ENCODE measurements at places on chromosomes 7 and 10. TPM values are rescaled to one million over a fixed set of nuclear protein-coding genes. Genes with fewer than 3 reads are reported as not detected.

DNA sequence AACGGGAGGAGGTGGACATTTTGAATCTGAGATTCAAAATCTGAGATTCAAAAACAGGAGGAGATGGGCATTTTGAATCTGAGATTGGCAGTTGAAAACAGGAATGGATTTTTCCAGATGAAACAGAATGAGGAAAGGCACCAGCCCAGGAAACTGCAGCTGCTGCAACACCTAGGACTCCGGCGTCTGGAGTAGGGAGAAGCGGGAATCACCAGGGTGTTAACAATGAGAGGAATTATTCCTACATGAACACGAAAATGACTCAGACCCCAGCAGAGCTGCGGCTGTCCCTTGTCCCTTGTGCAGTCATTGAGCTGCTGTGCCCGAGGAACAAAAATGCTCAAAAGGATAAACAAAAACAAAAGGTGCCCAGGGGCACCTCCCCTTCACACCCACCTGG is 59.9 kb upstream of the KAT6B start:
- no peak overlapping the region for H3K27ac ChIP-seq
- H3K36me3 ChIP-seq: no peaks in the 10 kb centered on the region
- DNase-seq: no peak
- no peaks in the 10 kb centered on the region for H3K4me1 ChIP-seq

GPR37 gene
- not detected for total RNA-seq

ANXA8L1 gene
- not detected for total RNA-seq

GRCh38 chr10:16673443-16673842 is 143.8 kb downstream of the RSU1 start:
- H3K4me1 ChIP-seq: peaks cover 4% of the 10 kb centered on the region
- no peaks in the 10 kb centered on the region for H3K27me3 ChIP-seq
- H3K36me3 ChIP-seq: peaks cover 37% of the 10 kb centered on the region

HMX3 gene
- total RNA-seq: not detected

DNA sequence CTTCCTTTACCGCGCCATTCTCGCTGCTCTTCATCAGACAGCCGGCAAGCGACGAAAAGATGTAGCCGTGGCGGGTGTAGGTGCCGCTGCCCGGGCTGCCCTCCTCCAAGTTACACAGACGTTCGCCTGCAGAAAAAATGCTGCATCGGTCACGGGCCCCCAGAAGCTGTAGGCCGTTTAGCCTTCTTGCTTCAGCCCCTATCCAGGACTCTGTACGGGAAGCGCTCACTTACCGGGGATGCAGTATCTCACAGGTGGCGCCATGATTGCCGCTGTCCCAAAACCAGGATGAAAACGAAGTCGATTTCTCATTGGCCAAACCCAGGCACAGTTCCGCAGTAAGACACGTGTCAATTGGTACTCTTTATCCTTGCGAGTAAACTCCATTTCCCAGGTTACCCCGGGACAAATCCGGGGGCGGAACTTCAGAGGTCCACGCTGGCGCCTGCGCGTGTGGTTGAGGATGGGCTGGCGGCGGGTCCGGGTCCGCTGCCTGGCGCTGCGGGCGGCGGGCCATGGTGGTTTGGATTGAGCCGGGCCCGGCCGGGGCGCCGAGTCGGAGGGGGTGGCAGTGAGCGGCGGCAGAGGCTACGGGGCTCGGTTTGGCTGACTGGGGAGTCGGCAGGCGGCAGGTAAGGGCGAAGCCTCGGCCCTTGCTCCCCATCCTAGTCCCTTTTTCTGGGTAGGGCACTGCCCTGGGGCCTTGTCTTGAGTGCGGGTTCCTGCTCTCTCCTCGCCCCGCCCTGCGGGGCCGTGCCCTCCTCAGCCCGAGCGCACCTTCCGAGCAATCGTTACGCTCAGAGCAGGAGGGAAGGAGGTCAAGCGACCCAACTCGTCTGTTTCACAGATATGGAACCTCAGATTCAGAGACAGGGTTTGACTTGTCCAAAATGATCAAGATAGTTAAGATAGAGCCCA is at the start of the genes EXOSC1 and ZDHHC16:
Gene EXOSC1 (minus strand): TSS at position 285 of the 918 bp plus-strand sequence. CDS start 21 bp downstream, at position 264.
Gene ZDHHC16 (plus strand): TSS at position 454 of the 918 bp plus-strand sequence. CDS start 5,501 bp downstream, outside the sequence.
- H3K4me3 ChIP-seq: peak within 1 kb of the TSS; percentile 86
- peaks cover 26% of the 10 kb centered on the region for H3K36me3 ChIP-seq
- peak within 1 kb of the TSS; percentile 90 for H3K27ac ChIP-seq
- peaks cover 55% of the 10 kb centered on the region for H3K4me1 ChIP-seq
- peak; percentile 96 for DNase-seq
- H3K27me3 ChIP-seq: no peaks in the 10 kb centered on the region

DNA sequence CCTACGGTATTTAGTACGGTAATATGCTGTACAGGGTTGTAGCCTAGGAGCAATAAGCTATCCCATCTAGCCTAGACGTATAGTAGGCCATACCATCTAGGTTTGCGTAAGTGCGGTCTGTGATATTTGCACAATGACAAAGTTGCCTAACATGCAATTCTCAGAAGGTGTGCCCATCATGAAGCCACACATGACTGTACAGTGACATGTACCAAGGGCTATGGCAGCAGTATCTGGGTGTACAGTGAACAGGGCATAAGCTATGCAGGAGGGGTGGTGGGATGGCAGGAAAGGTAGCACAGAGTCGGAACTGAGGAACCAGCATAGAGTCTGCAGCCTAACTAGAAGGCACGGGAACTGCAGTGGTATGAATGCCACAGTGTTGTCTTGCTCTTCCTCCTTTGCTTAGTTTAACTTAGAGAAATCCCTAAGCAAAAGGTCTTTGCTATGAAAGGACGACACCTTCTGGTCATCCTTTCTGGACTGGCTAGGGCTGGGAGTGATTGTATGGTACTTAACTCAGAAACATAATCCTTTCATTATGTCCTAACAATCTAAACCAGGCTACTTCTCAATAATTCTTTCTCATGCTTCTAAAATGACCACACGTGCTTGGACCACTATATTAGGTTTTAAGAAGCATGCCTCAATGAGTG is 93.5 kb downstream of the DYNC1I1 start:
- H3K36me3 ChIP-seq: no peaks in the 10 kb centered on the region
- no peak overlapping the region for H3K4me3 ChIP-seq
- no peaks in the 10 kb centered on the region for H3K4me1 ChIP-seq
- H3K27ac ChIP-seq: no peak overlapping the region
- DNase-seq: no peak

- H3K4me3 ChIP-seq: no peak overlapping the region
- H3K27ac ChIP-seq: no peak overlapping the region
- H3K4me1 ChIP-seq: peaks cover 6% of the 10 kb centered on the region
Observed at GRCh38 chr10:89643431-89643811, 1.6 kb downstream of the PANK1 start.

DNA sequence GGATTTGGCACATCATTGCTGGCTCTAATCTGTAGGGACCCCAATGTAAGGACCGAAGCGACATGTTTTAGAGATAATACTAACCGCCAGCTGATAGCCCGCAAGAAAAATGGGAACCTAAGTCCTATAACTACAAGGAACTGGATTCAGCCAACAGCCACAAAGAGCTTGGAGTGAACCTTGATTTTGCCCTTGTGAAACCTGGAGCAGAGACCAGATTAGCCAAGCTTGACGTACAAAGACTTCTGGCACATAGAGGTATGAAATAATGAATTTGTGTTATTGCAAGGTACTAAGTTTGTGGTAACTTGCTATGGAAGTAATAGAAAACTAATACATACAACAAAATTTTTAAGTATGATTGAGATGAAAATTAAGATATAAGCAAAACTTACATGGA is 246.9 kb downstream of the AGMO start:
- no peak overlapping the region for H3K27ac ChIP-seq
- H3K27me3 ChIP-seq: no peaks in the 10 kb centered on the region
- H3K4me1 ChIP-seq: no peaks in the 10 kb centered on the region
- no peaks in the 10 kb centered on the region for H3K36me3 ChIP-seq
- no peak for DNase-seq

GRCh38 chr7:18003286-18003994 is 24.2 kb downstream of the PRPS1L1 start:
- no peaks in the 10 kb centered on the region for H3K4me1 ChIP-seq
- H3K27me3 ChIP-seq: no peaks in the 10 kb centered on the region
- H3K4me3 ChIP-seq: no peak overlapping the region
- H3K36me3 ChIP-seq: no peaks in the 10 kb centered on the region
- no peak overlapping the region for H3K27ac ChIP-seq

GRCh38 chr10:51224671-51225161 is 150.4 kb downstream of the PRKG1 start:
- H3K36me3 ChIP-seq: no peaks in the 10 kb centered on the region
- H3K27ac ChIP-seq: no peak overlapping the region
- DNase-seq: no peak
- no peaks in the 10 kb centered on the region for H3K4me1 ChIP-seq

DNA sequence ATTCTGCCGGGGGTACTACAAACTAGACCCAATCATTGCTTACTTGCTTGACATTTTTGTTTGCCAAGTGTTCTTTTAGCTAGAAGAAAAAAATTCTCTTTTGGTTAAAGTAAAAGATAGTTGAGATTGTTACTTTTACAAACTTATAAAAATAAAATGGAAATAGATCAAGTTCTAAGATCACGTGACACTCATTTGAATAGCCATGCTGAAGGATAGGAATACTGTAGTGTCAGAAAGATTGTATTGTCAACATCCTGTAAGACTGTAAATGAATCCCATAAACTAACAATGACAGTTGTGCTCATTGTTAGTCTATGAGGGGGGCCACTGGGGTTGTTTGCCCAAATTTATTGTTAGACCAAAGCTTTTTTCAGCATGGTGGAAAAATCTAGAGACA is 10.5 kb downstream of the NRG3 start:
- H3K27ac ChIP-seq: no peak overlapping the region
- peaks cover 2% of the 10 kb centered on the region for H3K27me3 ChIP-seq
- H3K36me3 ChIP-seq: no peaks in the 10 kb centered on the region
- H3K4me3 ChIP-seq: no peak overlapping the region
- H3K4me1 ChIP-seq: no peaks in the 10 kb centered on the region
- no peak for DNase-seq

NEURL1 gene
- total RNA-seq: 2.3 TPM

DNA sequence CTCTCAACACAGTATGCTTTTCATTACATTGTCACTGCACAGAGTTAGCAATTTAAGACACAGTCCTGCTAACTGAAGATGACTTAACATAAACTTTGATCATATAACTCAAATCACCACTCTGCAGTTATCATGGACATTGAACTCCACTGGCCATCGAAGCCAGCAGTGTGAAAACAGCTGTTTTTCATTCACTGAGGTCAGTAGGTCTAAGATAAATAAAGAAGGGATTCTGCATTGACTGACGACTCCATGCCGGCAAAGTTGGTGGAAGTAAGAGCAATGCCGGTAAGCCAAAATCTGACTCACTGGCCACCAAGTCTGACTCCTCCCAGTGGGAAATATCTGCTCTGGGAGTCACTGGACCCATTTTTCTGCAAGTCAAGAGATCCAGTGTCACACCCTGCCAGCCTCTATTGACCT is 449.9 kb upstream of the ANKRD30A start:
- no peaks in the 10 kb centered on the region for H3K4me1 ChIP-seq
- no peak for DNase-seq
- H3K36me3 ChIP-seq: no peaks in the 10 kb centered on the region
- H3K27ac ChIP-seq: no peak overlapping the region

GRCh38 chr10:110057456-110057855 is 49.7 kb downstream of the ADD3 start:
- H3K4me1 ChIP-seq: peaks cover 79% of the 10 kb centered on the region
- peak overlapping the region; percentile 91 for H3K27ac ChIP-seq
- peak overlapping the region; percentile 25 for H3K4me3 ChIP-seq
- no peak for DNase-seq
- no peaks in the 10 kb centered on the region for H3K36me3 ChIP-seq

SAP25 gene
- 13.1 TPM for total RNA-seq

GRCh38 chr7:132735476-132735875 is 159.2 kb upstream of the PLXNA4 start:
- no peaks in the 10 kb centered on the region for H3K36me3 ChIP-seq
- DNase-seq: no peak
- no peak overlapping the region for H3K27ac ChIP-seq
- H3K27me3 ChIP-seq: peaks cover 8% of the 10 kb centered on the region
- H3K4me3 ChIP-seq: no peak overlapping the region

DLX6 gene
- total RNA-seq: not detected

- peaks cover 14% of the 10 kb centered on the region for H3K4me1 ChIP-seq
- peak overlapping the region; percentile 91 for H3K27ac ChIP-seq
- DNase-seq: no peak
- H3K4me3 ChIP-seq: peak overlapping the region; percentile 69
Observed at GRCh38 chr7:74452748-74453321, 871 bp upstream of the GTF2IRD1 start.

GRCh38 chr7:19145434-19146115 is 354 bp upstream of the FERD3L start:
- DNase-seq: no peak
- peaks cover 38% of the 10 kb centered on the region for H3K27me3 ChIP-seq
- H3K4me1 ChIP-seq: no peaks in the 10 kb centered on the region

GRCh38 chr10:44862924-44863323 is 48.2 kb upstream of the TMEM72 start:
- H3K27me3 ChIP-seq: peaks cover 41% of the 10 kb centered on the region
- H3K36me3 ChIP-seq: no peaks in the 10 kb centered on the region
- DNase-seq: no peak
- no peak overlapping the region for H3K27ac ChIP-seq
- H3K4me3 ChIP-seq: no peak overlapping the region
- peaks cover 17% of the 10 kb centered on the region for H3K4me1 ChIP-seq

GRCh38 chr7:40380111-40380510 is 245.3 kb downstream of the SUGCT start:
- H3K4me1 ChIP-seq: no peaks in the 10 kb centered on the region
- no peak overlapping the region for H3K27ac ChIP-seq
- no peaks in the 10 kb centered on the region for H3K36me3 ChIP-seq
- H3K27me3 ChIP-seq: no peaks in the 10 kb centered on the region
- no peak for DNase-seq

DNA sequence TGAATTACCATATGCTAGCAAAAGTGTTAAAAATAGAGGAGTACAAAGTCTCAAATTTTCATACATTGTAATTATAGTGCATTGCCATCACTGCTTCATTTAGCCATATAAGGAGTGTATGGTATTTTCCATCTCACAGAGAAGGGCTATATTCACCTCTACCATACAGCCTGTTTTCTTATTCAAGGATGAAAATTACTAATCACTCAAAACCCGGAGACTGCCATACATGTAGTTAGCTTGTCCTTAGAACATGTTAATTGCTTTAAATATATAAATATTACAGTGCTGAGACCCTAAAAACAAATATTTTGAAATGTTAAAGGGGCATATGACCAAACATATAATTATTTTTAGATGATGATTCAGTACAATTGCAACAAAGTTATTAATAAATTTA is 49.4 kb downstream of the CPEB3 start:
- no peak for DNase-seq
- H3K27me3 ChIP-seq: peaks cover 14% of the 10 kb centered on the region
- peak overlapping the region; percentile 72 for H3K4me3 ChIP-seq
- H3K4me1 ChIP-seq: peaks cover 30% of the 10 kb centered on the region
- H3K36me3 ChIP-seq: peaks cover 10% of the 10 kb centered on the region
- no peak overlapping the region for H3K27ac ChIP-seq

PDZD8 gene
- 15.9 TPM for total RNA-seq

GRCh38 chr7:101059620-101059942 is 25.7 kb upstream of the TRIM56 start:
- H3K4me1 ChIP-seq: peaks cover 2% of the 10 kb centered on the region
- no peak overlapping the region for H3K4me3 ChIP-seq
- peaks cover 35% of the 10 kb centered on the region for H3K27me3 ChIP-seq
- no peak overlapping the region for H3K27ac ChIP-seq

AS3MT gene
- 1.1 TPM for total RNA-seq

- peaks cover 3% of the 10 kb centered on the region for H3K27me3 ChIP-seq
- H3K27ac ChIP-seq: no peak overlapping the region
- H3K4me3 ChIP-seq: no peak overlapping the region
- H3K4me1 ChIP-seq: no peaks in the 10 kb centered on the region
- peaks cover 4% of the 10 kb centered on the region for H3K36me3 ChIP-seq
Observed at GRCh38 chr7:111802194-111802772, 240.0 kb upstream of the IMMP2L start.
